ENCODE measurements at places on chromosomes 6 and 20. TPM values are rescaled to one million over a fixed set of nuclear protein-coding genes. Genes with fewer than 3 reads are reported as not detected.

DNA sequence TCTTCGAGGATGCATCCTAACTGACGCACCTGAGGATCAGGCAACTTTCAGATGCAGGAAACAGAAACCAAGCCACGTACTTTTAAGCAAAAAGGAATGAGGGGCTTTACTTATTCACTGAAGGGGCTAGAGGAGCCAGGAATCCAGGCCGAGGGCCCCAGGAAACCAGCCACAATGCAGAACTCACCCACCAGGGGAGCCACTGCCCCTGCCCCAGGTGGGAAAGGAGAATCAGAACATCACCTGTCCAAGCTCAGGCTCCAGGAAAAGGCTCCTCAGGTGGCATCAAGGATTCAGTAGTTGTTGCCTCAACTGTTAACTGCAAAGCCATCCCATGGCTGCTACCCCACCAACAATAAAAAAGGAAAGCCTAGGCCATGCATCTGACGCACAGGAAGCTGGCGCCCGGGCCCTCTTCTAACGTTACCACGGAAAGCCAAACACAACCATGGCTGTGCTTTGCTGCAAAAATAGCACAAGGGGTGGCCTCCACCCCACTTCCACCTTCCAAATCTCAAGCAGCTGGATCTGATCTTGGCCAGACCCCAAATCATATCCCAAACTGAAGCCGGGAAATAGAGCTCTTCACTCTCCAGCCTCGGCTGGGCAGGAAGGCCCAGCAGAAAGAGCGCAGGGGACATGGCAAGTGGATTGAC lies 121.0 kb downstream of the PREX1 start:
- H3K4me3 ChIP-seq = no peak overlapping the region
- peaks cover 7% of the 10 kb centered on the region for H3K36me3 ChIP-seq
- no peak for DNase-seq
- no peak overlapping the region for H3K27ac ChIP-seq
- H3K4me1 ChIP-seq = peaks cover 4% of the 10 kb centered on the region

DNA sequence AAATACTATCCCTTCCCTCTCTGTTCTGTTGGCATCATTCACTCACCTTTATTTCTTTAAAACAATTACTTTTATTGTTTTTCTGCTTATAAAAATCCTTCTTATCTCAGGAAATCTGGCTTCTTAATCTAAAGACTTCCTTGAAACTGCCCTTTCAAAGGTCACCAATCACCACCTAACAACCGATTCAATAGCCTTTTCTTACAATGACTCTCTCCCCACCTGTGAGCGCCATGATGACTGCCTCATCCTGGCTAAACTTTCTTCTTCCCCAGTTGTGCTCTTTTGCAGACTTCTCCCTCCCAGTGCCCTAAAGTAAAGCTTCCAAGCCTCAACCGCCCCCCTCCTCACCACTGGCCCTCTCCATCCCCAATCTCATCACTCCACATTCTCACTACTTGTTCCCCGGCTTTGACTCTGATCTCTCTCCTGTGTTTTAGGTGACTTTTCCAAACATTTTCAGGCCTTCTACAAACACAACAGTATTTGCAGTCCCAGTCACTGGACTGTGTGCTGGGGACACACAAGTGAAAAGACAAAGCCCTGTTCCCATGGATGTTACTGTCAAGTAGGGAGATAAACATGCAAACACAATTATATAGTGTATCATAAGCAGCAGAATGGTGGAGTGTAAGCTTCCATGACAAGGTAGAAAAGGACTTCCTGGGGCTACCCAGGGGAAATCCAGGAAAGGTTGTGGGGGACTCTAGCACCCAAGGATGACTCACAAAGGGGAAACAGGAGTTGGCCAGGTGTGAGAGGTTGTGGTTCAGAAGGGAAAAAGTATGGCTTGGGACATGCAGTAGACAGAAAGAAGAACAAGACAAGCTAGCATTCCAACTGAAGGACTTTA lies 12.8 kb downstream of the NHSL1 start:
- H3K36me3 ChIP-seq = no peaks in the 10 kb centered on the region
- no peak overlapping the region for H3K4me3 ChIP-seq
- no peaks in the 10 kb centered on the region for H3K4me1 ChIP-seq
- no peak for DNase-seq
- H3K27me3 ChIP-seq = no peaks in the 10 kb centered on the region
- H3K27ac ChIP-seq = no peak overlapping the region

GRCh38 chr6:37851997-37852524 lies 32.5 kb downstream of the ZFAND3 start:
- H3K4me3 ChIP-seq = no peak overlapping the region

GRCh38 chr6:73898599-73898998 lies 202.6 kb downstream of the CD109 start:
- no peak overlapping the region for H3K27ac ChIP-seq
- no peak overlapping the region for H3K4me3 ChIP-seq
- no peaks in the 10 kb centered on the region for H3K27me3 ChIP-seq
- no peaks in the 10 kb centered on the region for H3K4me1 ChIP-seq
- H3K36me3 ChIP-seq = no peaks in the 10 kb centered on the region

GRCh38 chr20:11546939-11547338 lies 370.8 kb upstream of the BTBD3 start:
- no peak overlapping the region for H3K27ac ChIP-seq
- no peaks in the 10 kb centered on the region for H3K27me3 ChIP-seq
- no peak for DNase-seq
- H3K4me1 ChIP-seq = no peaks in the 10 kb centered on the region
- no peak overlapping the region for H3K4me3 ChIP-seq

GRCh38 chr6:25601800-25602673 lies 50.0 kb upstream of the SCGN start:
- H3K4me1 ChIP-seq = no peaks in the 10 kb centered on the region
- DNase-seq = no peak
- no peak overlapping the region for H3K4me3 ChIP-seq
- H3K27ac ChIP-seq = no peak overlapping the region
- H3K27me3 ChIP-seq = no peaks in the 10 kb centered on the region

GRCh38 chr20:20396794-20397193 lies 28.9 kb downstream of the INSM1 start:
- H3K27me3 ChIP-seq = no peaks in the 10 kb centered on the region
- no peak for DNase-seq
- H3K36me3 ChIP-seq = no peaks in the 10 kb centered on the region

- no peaks in the 10 kb centered on the region for H3K36me3 ChIP-seq
- no peak for DNase-seq
- no peaks in the 10 kb centered on the region for H3K27me3 ChIP-seq
Observed at GRCh38 chr6:25623065-25623464, 28.9 kb upstream of the SCGN start.

DNA sequence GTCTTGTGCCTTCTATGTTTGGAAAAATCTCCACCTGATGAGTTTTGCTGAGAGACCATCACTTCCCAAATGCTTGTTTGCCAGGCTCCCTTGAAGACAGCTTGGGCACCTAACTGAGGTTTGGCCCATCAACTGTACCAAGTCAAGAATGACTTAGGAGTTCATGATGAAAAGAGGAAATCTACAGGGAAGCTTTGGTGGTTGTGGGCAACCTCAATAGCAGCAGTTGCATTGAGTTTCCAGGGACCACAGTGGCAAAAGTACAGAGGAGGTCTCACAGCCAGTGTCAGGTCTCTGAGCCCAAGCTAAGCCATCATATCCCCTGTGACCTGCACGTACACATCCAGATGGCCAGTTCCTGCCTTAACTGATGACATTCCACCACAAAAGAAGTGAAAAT lies 49.7 kb upstream of the PHACTR1 start:
- H3K36me3 ChIP-seq = no peaks in the 10 kb centered on the region
- no peaks in the 10 kb centered on the region for H3K4me1 ChIP-seq
- no peak overlapping the region for H3K27ac ChIP-seq
- H3K4me3 ChIP-seq = no peak overlapping the region
- no peak for DNase-seq
- no peaks in the 10 kb centered on the region for H3K27me3 ChIP-seq

DNA sequence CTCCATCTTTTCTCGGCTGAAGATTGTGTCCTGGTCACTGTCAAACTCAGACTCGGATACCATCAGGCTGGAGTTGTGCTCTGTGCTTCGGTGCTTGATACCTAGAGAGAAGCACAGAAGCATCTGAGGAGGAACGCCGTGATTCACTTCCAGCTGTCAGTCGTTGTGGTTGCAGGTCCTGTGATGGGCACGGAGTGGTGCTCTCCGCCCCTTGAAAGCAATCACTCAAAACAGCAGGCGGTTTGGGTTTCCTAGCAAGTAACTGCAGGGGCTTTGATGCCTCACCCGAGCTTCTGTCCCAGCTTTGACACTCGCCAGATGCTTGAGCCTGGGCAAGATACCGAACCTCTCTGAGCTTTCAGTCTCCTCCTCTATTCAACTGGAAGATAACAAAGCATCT lies 52.5 kb downstream of the ALDH5A1 start:
- H3K36me3 ChIP-seq = no peaks in the 10 kb centered on the region
- no peak overlapping the region for H3K4me3 ChIP-seq
- no peak overlapping the region for H3K27ac ChIP-seq
- no peaks in the 10 kb centered on the region for H3K4me1 ChIP-seq
- peak; percentile 45 for DNase-seq

DNA sequence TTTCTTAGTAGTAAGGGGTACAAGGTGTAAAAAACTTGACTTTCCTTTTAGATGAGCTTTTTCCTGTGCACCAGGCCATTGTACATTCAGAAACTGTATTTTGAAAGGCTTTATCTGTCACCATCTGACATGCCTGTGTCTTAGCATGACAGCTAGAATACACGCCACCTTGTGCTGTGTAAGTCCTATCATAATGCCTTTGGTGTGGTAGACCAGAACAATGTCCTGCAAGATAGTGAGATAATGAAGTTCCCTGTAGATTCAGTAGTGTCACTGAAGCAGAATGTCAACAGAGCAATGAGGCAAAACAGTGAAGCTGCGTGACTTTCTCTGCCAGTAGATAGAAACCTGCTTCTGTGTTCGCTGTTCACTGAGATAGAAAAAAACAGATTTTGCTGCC lies 105.8 kb downstream of the JAG1 start:
- no peak overlapping the region for H3K4me3 ChIP-seq
- no peak overlapping the region for H3K27ac ChIP-seq
- no peak for DNase-seq
- H3K36me3 ChIP-seq = no peaks in the 10 kb centered on the region
- H3K4me1 ChIP-seq = no peaks in the 10 kb centered on the region
- no peaks in the 10 kb centered on the region for H3K27me3 ChIP-seq

- no peaks in the 10 kb centered on the region for H3K36me3 ChIP-seq
- H3K27ac ChIP-seq = no peak overlapping the region
- H3K4me1 ChIP-seq = no peaks in the 10 kb centered on the region
- no peak overlapping the region for H3K4me3 ChIP-seq
- H3K27me3 ChIP-seq = no peaks in the 10 kb centered on the region
Observed at GRCh38 chr6:114144887-114145851, 174.2 kb upstream of the HDAC2 start.

DNA sequence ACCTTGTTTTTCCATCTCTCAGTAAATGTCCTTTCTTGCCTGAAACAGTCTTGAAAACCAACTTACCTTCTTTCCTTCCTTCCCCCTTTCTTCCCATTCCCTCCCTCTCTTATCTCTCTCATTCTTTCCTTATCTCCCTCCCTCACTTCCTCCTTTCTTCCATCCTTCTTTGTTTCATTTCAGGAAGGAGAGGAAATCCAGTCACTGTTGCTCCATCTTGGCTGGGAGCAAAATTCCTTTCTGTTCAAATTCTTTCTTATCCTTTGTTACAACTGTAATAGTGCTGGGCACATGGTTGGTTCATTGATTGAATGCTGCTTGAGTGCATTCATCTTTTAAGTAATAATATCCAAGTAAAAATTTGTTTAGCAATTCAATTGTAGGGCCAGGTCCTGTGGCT lies 17.4 kb upstream of the TCP11 start:
- no peaks in the 10 kb centered on the region for H3K36me3 ChIP-seq
- DNase-seq = no peak
- no peak overlapping the region for H3K4me3 ChIP-seq
- H3K4me1 ChIP-seq = no peaks in the 10 kb centered on the region
- H3K27ac ChIP-seq = no peak overlapping the region

GRCh38 chr6:121619013-121619412 lies 183.6 kb downstream of the GJA1 start:
- H3K27ac ChIP-seq = no peak overlapping the region
- H3K4me3 ChIP-seq = no peak overlapping the region
- H3K4me1 ChIP-seq = no peaks in the 10 kb centered on the region
- no peak for DNase-seq

GRCh38 chr20:49612127-49612738 lies 44.3 kb upstream of the PTGIS start:
- H3K4me1 ChIP-seq = peaks cover 4% of the 10 kb centered on the region
- H3K4me3 ChIP-seq = no peak overlapping the region
- DNase-seq = no peak
- H3K27ac ChIP-seq = no peak overlapping the region
- H3K27me3 ChIP-seq = no peaks in the 10 kb centered on the region

DNA sequence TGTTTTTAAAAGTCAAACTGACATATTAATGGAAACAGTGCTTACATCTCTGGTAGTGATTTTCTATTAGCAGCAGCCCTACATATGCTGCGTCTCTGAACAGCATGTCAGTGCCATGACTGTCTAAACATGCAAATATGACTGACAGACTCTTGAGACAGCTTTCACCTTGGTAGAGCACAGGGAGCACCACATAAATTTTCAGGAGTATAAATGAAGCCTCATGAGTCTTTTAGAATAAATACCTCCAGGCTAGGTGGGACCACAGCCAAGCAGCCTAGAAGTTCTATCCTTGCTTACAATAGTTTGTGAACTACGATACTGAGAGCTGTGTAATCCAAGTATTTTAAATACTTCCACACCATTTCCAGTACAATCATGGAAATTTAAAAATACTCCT lies 410.7 kb upstream of the RUNX2 start:
- no peaks in the 10 kb centered on the region for H3K27me3 ChIP-seq
- H3K4me1 ChIP-seq = peaks cover 14% of the 10 kb centered on the region
- DNase-seq = no peak

DNA sequence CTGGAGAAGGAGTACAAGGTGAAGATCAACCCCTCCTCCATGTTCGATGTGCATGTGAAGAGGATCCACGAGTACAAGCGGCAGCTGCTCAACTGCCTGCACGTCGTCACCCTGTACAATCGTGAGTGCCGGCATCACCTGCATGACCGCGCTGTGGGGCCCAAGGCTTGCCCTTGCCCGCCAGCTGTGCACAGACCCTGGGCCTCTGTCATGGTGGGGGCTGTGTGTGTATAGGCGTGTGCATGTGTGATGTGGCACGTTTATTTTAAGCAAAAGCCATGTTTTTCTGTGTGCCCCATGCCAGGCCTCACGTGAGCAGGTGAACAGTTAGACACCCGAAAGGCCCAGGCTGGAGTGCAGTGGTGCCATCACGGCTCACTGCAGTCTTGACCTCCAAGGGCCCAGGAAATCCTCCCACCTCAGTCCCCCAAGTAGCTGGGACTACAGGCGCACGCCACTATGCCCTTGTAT lies 36.3 kb downstream of the PYGB start:
- H3K27me3 ChIP-seq = no peaks in the 10 kb centered on the region
- H3K4me3 ChIP-seq = no peak overlapping the region
- H3K36me3 ChIP-seq = peaks cover 7% of the 10 kb centered on the region
- DNase-seq = no peak

- no peak overlapping the region for H3K27ac ChIP-seq
- DNase-seq = no peak
- H3K27me3 ChIP-seq = peaks cover 7% of the 10 kb centered on the region
- no peaks in the 10 kb centered on the region for H3K36me3 ChIP-seq
- H3K4me1 ChIP-seq = no peaks in the 10 kb centered on the region
Observed at GRCh38 chr6:137522198-137522798, 28.1 kb upstream of the OLIG3 start.

Gene VNN1
- total RNA-seq = 1.1 TPM

Gene ELOVL4
- total RNA-seq = 0.53 TPM

Gene MROH8
- total RNA-seq = 1.9 TPM

Gene PRICKLE4
- not detected for total RNA-seq

Gene TREML2
- total RNA-seq = 20.7 TPM

Gene ARFGEF3
- not detected for total RNA-seq

Gene CD24
- 3.5 TPM for total RNA-seq

All from naive thymus-derived CD4-positive, alpha-beta T cell (primary cell).